CD8-positive, alpha-beta memory T cell (primary cell): ENCODE measurements at places on chromosomes 1 and 21.

GRCh38 chr1:154784924-154785531 is 85.1 kb downstream of the KCNN3 start:
- H3K4me3 ChIP-seq = no peak overlapping the region
- no peaks in the 10 kb centered on the region for H3K27me3 ChIP-seq
- DNase-seq = no peak
- H3K27ac ChIP-seq = no peak overlapping the region
- no peaks in the 10 kb centered on the region for H3K36me3 ChIP-seq

GRCh38 chr1:32142446-32143301 is 34.8 kb downstream of the KPNA6 start:
- no peaks in the 10 kb centered on the region for H3K36me3 ChIP-seq
- H3K27ac ChIP-seq = no peak overlapping the region
- no peak for DNase-seq
- H3K4me3 ChIP-seq = no peak overlapping the region

- H3K36me3 ChIP-seq = peaks cover 46% of the 10 kb centered on the region
- H3K4me1 ChIP-seq = no peaks in the 10 kb centered on the region
- H3K27me3 ChIP-seq = no peaks in the 10 kb centered on the region
- DNase-seq = no peak
- H3K27ac ChIP-seq = no peak overlapping the region
These were observed 9.7 kb downstream of the NPPA start for GRCh38 chr1:11837767-11838348.

DNA sequence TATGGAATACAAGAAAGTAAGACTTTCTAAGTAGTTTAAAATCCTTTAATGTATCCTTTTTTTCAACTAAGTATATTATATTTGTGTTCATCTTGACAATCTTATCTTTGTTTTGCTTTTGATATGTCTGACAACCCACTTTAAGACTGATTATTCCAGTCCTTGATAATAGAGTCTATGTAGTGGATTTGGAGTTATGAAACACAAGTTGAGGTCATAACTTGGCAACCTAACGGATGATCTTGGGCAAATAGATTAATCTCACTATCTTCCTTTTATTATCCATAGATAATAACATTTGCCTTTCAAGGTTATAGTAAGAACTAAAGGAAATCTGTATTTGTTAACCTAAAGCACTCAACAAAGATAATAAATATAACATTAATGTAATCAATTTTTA is 4.8 kb upstream of the GBP2 start:
- H3K27me3 ChIP-seq = no peaks in the 10 kb centered on the region
- H3K4me1 ChIP-seq = peaks cover 10% of the 10 kb centered on the region
- no peak overlapping the region for H3K4me3 ChIP-seq
- no peak overlapping the region for H3K27ac ChIP-seq
- no peak for DNase-seq
- no peaks in the 10 kb centered on the region for H3K36me3 ChIP-seq

GRCh38 chr1:25040122-25040685 is 110.1 kb upstream of the RUNX3 start:
- H3K36me3 ChIP-seq = no peaks in the 10 kb centered on the region
- H3K4me3 ChIP-seq = no peak overlapping the region
- H3K4me1 ChIP-seq = peaks cover 34% of the 10 kb centered on the region

DNA sequence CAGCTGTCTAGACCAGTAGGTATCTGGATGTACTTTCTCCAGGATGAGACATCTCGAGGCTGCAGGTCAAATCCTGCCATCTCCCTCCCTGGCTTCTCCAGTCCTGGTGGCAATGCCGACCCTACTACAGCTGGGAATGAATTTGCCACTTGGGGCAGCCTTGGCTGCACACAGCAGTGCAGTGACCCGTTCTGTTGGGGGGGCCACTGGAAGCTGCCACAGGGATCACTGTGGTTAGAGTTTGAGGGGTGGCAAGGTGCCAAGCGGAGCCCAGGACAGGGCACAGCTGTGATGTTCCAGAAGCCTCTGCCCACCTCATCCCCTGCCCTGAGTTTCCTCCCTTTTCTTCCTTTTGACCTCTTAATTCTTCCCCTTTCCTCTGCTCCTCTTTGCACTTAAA is 17.1 kb downstream of the COL6A2 start:
- no peaks in the 10 kb centered on the region for H3K36me3 ChIP-seq
- no peaks in the 10 kb centered on the region for H3K4me1 ChIP-seq
- H3K27me3 ChIP-seq = no peaks in the 10 kb centered on the region
- no peak for DNase-seq
